ENCODE measurements at places on chromosomes 2 and 18. TPM values are rescaled to one million over a fixed set of nuclear protein-coding genes. Genes with fewer than 3 reads are reported as not detected.

GRCh38 chr18:48933578-48934414 is 17.0 kb downstream of the SMAD7 start:
- no peaks in the 10 kb centered on the region for H3K36me3 ChIP-seq
- no peak overlapping the region for H3K4me3 ChIP-seq
- peak overlapping the region; percentile 39 for H3K27ac ChIP-seq
- peaks cover 70% of the 10 kb centered on the region for H3K4me1 ChIP-seq

DNA sequence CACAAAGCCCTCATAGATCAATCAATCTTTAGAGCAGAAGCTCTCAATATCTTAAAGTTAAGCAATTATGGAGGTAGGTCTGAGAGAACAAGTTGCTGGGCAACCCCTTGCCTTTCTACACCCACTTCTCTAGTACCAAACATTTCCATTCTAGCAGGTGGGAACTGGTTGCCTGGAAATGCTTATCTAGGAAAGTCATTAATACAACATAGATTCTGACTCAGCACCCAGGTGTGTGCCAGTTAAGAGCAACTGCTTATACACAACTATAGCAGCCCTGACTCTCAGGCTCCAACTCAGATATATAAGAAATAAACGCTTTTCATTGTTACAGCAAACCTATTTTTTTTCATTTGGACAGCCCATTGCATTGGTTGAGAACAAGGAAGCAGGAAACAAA is 237.7 kb downstream of the IRS1 start:
- H3K4me1 ChIP-seq = no peaks in the 10 kb centered on the region
- no peaks in the 10 kb centered on the region for H3K36me3 ChIP-seq
- DNase-seq = no peak

GRCh38 chr2:215793747-215794595 is 219.4 kb downstream of the MREG start:
- DNase-seq = no peak
- no peaks in the 10 kb centered on the region for H3K36me3 ChIP-seq

DNA sequence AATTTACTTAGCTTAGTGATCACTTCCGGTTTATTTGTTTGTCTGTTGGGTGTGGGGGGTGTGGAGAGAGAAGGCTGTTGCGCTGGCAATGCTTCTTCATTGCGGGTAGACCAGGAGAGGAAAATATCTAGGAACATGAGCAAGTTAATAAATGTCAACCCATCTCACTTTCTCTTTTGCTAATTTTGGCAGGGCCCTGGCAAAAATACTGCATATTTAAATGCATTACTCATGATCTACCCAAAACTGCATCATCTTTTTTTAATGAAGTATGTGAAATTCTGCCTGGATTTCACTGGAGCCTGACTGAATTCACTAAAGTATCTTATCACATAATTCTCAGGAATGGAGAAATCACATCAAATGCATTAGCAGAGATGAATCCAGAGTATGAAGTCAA is 1131.0 kb upstream of the NXPH2 start:
- H3K4me3 ChIP-seq = no peak overlapping the region
- H3K4me1 ChIP-seq = no peaks in the 10 kb centered on the region
- no peak for DNase-seq
- H3K27ac ChIP-seq = no peak overlapping the region
- no peaks in the 10 kb centered on the region for H3K36me3 ChIP-seq
- no peaks in the 10 kb centered on the region for H3K27me3 ChIP-seq

DNA sequence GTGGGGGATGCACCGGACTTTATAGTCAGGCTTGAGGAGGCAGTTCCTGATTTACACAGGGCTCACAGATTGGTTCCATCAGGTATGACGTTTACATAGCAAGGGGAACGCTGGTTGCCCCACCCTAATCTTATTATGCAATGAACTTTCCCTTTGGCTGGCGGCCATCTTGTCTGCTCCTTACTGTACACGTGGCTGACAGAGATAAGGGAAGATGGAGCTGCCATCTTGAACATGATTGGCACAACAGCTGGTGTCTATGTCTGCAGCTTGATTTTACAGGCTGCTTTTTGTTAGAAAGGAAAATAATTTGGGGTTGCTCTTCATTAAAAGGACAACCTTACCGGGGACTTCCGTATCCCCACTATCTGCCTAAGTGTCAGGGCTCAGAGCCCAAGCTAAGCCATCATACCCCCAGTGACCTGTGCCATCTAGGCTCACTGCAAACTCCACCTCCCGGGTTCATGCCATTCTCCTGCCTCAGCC is 33.5 kb upstream of the ATG16L1 start:
- no peaks in the 10 kb centered on the region for H3K36me3 ChIP-seq
- H3K27me3 ChIP-seq = no peaks in the 10 kb centered on the region
- H3K4me1 ChIP-seq = no peaks in the 10 kb centered on the region
- H3K27ac ChIP-seq = no peak overlapping the region

GRCh38 chr2:101986376-101986775 is 5.4 kb upstream of the IL1R2 start:
- no peaks in the 10 kb centered on the region for H3K27me3 ChIP-seq
- DNase-seq = no peak
- no peak overlapping the region for H3K27ac ChIP-seq
- no peak overlapping the region for H3K4me3 ChIP-seq

- DNase-seq = peak; percentile 64
- no peak overlapping the region for H3K4me3 ChIP-seq
- peak overlapping the region; percentile 30 for H3K27ac ChIP-seq
- H3K4me1 ChIP-seq = peaks cover 54% of the 10 kb centered on the region
Observed at GRCh38 chr2:111057721-111058120, 63.0 kb upstream of the BCL2L11 start.

DNA sequence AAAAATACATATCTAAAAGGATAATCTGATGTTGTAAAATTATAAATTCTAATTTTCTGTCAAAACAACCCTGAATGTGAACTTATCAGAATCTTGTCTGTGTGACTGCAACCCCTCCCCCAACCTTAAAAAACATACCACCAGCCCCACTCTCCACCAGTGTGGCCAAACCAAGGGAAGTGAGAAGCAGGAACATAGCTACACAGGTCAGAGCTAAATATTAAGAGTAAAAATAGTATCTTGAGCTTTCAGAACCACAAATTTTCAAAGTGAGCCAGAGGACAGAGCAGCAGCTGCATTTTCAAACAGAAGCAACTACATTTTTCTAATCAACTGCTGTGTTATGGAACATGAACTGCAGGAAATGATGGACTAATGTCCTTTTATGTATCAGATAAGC is 156.7 kb downstream of the SLC4A10 start:
- no peaks in the 10 kb centered on the region for H3K36me3 ChIP-seq
- no peaks in the 10 kb centered on the region for H3K27me3 ChIP-seq
- no peak overlapping the region for H3K27ac ChIP-seq
- no peak for DNase-seq
- no peaks in the 10 kb centered on the region for H3K4me1 ChIP-seq

DNA sequence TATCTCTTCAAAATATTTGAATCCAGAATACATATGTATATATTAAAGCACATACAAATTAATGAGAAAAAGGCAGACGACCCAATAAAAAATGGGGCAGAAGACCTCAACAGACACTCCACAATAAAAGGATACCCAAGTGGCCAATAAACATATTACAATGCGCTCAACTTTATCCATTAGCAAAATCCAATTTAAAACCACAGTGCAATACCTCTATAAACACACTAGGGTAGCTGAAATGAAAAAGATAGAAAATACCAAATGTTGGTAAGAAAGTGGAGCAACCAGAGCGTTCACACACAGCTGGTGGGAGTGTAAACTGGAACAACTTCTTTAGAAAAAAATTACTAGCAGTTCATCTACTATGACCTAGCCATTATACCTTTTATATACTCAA is 75.3 kb downstream of the CCDC148 start:
- no peak overlapping the region for H3K4me3 ChIP-seq
- no peak for DNase-seq
- H3K36me3 ChIP-seq = no peaks in the 10 kb centered on the region
- no peaks in the 10 kb centered on the region for H3K27me3 ChIP-seq
- no peaks in the 10 kb centered on the region for H3K4me1 ChIP-seq

GRCh38 chr2:171406044-171406443 is 27.7 kb downstream of the METTL8 start:
- H3K27me3 ChIP-seq = no peaks in the 10 kb centered on the region
- H3K4me3 ChIP-seq = no peak overlapping the region
- H3K4me1 ChIP-seq = peaks cover 34% of the 10 kb centered on the region

GRCh38 chr2:1004398-1004797 is 53.7 kb downstream of the SNTG2 start:
- DNase-seq = no peak
- no peak overlapping the region for H3K4me3 ChIP-seq
- H3K36me3 ChIP-seq = no peaks in the 10 kb centered on the region
- H3K4me1 ChIP-seq = no peaks in the 10 kb centered on the region
- H3K27me3 ChIP-seq = no peaks in the 10 kb centered on the region

ARID5A gene
- 100 TPM for total RNA-seq

DNA sequence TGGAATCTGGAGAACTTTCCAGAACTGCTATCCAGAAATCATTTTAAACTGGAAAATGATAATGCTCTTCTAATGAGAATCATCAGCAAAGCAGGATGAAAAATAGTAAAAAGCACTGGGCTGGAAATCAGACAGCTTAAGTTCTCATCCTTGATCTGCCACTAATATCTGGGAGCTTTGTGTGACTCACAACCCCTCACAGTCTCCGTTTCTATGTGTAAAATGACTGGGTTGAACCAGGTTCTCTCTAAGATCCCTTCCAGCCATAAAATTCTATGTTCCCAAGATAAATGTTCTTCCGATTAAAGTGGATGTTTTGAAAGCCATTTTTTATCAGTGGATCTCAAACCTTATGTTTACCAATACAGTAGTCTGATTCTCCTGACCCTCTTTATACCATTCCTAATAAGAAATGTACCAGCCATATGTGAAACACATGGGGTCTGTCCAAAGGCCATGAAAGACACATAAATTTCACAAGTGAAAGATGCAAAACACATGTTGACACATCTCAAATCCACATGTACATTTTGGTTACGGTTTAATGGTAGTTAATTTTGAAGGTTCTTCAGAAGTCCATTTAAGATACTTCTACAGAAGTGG is 188.8 kb downstream of the EN1 start:
- H3K27ac ChIP-seq = no peak overlapping the region
- H3K27me3 ChIP-seq = no peaks in the 10 kb centered on the region
- no peak for DNase-seq
- H3K36me3 ChIP-seq = no peaks in the 10 kb centered on the region
- H3K4me1 ChIP-seq = no peaks in the 10 kb centered on the region
- H3K4me3 ChIP-seq = no peak overlapping the region

TTC31 gene
- 72.3 TPM for total RNA-seq

PRSS56 gene
- total RNA-seq = not detected

DNA sequence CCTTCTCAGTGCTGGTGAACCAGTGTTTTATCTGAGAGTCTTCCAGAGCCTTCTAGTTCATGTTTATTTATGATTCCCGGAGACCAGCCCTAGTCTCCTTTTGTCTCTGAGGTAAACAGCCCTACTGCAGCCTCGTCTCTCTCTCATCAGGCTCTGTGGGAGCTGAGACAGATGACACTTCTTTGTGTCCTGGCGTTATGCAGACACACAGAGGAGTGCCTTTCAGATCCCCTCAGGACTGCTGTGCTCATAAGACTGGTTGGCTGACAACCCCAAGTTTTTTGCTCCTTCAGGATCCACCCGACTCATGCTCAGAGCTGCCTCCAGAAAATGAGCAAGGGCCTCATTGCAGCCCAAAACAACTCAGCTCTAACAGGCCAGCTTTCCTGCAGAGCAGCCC is 523.8 kb upstream of the SPHKAP start:
- no peak for DNase-seq
- H3K27ac ChIP-seq = no peak overlapping the region
- H3K36me3 ChIP-seq = no peaks in the 10 kb centered on the region
- H3K4me3 ChIP-seq = no peak overlapping the region
- H3K4me1 ChIP-seq = no peaks in the 10 kb centered on the region

DNA sequence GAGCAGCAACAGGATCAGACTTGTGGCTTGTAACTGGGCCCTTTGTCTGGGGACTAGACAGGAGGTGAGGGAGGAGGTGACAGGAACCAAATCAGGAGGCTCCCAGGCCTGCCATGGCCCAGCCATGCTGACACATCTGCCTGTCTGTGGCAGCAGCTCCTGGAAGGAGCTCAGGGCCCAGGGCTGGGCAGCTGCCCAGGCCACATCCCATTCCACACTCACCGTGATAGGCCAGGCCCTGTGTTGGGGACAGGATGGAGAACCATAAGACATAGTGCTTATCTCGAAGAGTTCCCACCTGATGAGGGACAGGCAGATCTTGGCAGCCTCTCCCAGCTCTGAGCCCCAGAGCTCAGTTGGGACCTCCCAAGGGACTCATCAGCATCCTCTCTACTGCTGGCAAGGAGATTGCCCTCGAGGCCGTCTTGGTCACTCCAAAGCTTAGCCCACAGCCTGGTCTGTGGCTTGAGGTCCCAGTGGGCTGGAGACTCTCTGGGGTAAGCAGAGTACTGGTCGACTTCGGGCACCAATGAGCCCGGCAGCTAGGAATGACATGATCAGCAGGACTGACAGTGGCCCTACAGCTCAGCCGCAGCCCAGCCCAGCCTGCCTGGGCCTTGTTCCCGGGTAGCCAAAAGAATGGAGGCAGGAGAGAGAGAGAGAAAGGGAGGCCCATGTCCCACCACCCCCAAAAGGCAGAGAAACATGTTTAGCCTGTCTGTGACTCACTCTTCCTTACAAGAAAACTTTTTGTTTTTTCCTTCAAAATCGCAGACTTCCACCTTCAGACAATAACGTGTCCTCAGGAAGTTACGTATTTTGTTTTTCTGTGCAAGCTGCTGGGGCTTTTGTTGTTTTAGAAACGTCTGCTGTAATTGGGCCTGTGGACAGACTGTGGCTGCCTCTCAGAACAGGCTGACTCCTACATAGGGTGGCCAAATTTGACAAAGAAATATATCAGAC is 82.1 kb downstream of the HS1BP3 start:
- no peaks in the 10 kb centered on the region for H3K27me3 ChIP-seq
- no peak overlapping the region for H3K4me3 ChIP-seq

REG1B gene
- not detected for total RNA-seq

CROCC2 gene
- not detected for total RNA-seq

GRCh38 chr2:48715042-48715899 is 40.3 kb downstream of the LHCGR start:
- no peaks in the 10 kb centered on the region for H3K36me3 ChIP-seq
- H3K27me3 ChIP-seq = no peaks in the 10 kb centered on the region
- H3K27ac ChIP-seq = no peak overlapping the region
- no peak overlapping the region for H3K4me3 ChIP-seq
- no peaks in the 10 kb centered on the region for H3K4me1 ChIP-seq

- DNase-seq = peak; percentile 82
- peaks cover 24% of the 10 kb centered on the region for H3K4me1 ChIP-seq
- H3K27me3 ChIP-seq = no peaks in the 10 kb centered on the region
- H3K4me3 ChIP-seq = no peak overlapping the region
Observed at GRCh38 chr18:58529714-58530354, 99.1 kb downstream of the ALPK2 start.

KLHL29 gene
- 3.4 TPM for total RNA-seq

PLCL1 gene
- 0.12 TPM for total RNA-seq
